ENCODE measurements at places on chromosomes 16 and 17.

DNA sequence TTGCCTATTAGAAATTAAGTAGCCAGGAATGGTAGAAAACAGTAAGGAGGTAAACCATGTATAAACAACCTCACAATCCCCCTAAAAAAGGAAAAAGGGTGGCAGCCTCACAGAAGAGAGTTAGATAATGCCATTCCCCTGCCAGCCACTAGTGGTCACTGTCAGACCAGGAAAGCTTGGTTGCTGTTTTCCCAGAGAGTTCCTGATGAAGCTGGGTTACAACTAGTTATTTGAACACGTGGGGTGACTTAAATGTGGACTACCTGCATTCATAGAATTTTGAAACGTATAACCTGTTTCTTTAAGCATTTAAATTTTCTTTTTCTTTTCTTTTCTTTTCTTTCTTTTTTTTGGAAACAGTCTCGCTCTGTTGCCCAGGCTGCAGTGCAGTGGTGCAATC lies 5.8 kb downstream of the GPRC5C start:
- peak; percentile 24 for DNase-seq

DNA sequence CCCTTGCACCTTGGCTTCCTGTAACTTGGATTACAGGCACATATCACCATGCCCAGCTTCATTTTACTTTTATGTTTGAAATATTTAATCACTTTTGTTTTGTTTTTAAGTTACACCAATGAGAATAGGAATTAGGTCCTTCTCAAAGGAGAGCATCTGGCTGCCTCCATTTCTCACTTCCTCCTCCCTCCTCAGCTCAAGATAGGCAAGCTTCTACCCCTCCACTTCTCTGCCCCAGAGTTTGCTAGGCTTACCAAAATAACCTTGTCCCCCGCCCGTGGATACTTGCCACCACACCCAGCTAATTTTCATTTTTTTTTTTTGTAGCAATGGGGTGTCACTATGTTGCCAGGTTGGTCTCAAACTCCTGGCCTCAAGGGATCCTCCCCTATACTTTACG lies 17.9 kb downstream of the GABARAPL2 start:
- no peak for DNase-seq

DNA sequence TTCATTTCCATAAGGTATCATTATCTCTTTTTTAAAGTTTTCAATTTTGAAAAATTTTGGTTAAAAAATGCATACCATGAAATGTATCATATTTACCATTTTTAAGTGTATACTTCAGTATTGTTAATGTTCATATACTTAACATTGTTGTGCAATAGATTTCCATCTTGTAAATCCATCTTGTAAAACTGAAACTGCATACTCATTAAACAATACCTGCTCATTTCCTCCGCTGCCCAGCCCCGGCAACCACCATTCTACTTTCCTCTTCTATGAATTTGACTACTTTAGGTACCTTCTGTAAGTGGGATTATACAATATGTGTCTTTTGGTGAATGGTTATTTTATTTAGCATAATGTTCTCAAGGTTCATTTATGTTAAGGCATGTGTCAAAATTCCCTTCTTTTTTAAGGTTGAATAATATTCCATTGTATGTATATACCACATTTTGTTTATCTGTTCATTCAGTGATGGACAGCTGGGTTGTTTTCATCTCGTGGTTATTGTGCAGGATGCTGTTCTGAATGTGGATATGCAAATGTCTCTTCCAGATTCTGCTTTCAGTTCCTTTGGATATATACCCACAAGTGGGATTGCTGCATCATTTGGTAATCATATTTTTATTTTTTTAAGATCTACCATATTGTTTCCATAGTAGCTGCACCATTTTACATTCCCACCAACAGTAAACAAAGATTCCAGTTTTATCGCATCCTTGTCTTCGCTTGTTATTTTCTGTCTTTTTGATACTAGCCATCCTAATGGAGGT lies 6.7 kb downstream of the CCL2 start:
- DNase-seq, result no peak

- DNase-seq, result no peak
Measured at GRCh38 chr17:74761931-74762330, 13.5 kb downstream of the NHERF1 start.

DNA sequence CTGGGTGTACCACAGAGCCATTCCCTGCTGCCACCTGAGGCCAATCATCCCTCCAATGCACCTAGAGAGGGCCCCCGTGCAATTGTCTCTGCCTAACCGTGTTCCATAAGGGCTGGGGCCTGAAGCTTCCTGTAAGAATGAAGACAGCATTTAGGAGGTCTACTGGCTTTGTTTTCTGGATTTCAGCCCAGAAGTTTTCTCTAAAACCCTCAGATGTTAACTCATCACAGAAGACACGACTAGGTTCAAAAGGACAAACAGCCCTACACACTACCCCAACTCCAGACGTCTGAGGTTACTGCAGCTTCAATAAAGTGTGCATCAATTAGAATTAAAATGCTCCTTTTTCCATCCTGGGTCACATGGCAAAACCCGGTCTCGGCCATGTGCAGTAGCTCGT lies 10.8 kb upstream of the DRG2 start:
- no peak for DNase-seq

DNA sequence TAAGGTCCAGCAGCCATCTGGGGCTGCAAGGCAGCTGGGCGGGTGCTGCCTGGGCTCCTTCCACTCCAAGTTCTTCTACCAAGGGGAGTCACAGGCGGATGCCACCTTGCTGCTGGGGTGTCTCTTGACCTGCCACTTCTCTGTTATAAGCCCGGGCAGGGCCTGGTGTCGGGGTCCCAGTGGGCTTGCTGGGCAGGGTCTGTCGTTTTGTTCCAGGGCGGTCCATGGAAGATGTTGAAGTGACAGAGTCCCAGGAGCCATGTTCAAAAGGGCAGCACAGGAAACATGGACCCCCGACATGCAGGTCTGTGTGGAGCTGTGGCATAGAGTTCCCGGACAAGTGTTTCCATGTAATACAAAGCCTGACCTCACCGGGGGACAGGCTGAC lies 91.1 kb downstream of the TNFRSF13B start:
- DNase-seq, result no peak

GRCh38 chr17:66711401-66711800 lies 123.5 kb upstream of the CACNG5 start:
- DNase-seq, result no peak

DNA sequence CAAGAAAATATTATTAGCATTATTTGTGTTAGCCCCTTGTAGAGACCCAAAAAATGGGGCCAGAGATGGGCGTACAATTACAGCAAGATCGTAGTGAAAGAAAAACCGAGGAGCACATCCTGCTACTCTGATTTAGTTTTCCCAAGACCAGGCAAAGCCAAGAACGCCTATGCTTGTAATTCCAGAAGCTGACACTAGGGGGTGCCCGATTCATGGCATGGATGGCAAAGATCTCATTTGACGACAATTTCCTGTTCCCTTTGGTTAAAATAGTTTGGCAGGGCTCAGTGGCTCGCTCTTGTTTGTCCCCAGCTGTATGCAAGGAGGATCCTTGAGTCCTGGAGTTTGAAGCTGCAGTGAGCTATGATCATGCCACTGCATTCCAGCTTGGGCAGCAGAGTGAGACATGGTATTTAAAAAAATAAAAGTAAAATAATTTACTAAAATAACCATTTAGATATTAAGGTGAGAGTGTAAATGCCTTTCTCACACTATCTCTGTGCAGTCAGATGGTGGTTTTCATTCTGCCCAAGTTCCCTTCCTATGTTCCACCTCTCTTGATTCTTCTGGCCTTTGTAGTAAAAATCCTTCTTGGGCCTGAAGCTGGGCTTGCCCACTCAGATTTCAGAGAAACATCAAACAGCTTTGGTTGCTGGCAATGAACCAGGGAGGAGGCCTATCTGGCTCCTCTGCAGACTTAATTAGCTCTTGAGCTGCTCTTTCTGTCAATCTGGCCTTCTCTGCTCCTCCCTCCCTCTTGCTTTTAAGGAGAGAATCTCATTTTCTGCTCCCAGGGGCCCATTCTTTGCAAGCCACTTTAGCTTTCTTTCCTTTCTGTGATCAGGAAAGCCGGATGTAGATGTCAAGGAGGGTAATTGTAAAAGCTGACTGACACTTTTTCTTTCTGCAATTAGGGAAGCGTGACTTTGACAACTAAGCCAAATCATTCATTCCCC lies 31.2 kb downstream of the TMEM238L start:
- peak; percentile 26 for DNase-seq

GRCh38 chr17:80855948-80856862 lies 135.4 kb upstream of the CHMP6 start:
- DNase-seq, result peak; percentile 70
